ENCODE measurements at places on chromosomes 3 and 15. TPM values are rescaled to one million over a fixed set of nuclear protein-coding genes. Genes with fewer than 3 reads are reported as not detected.

The MLF1 gene
- 26.8 TPM for total RNA-seq

The TLR9 gene
- total RNA-seq: 0.09 TPM

The ERC2 gene
- not detected for total RNA-seq

The GOLGA8A gene
- 7.9 TPM for total RNA-seq

The ITGA11 gene
- 7.0 TPM for total RNA-seq

The UBA5 gene
- total RNA-seq: 31.6 TPM

The CYP8B1 gene
- total RNA-seq: not detected

The ILDR1 gene
- not detected for total RNA-seq

The TMOD3 gene
- 64.9 TPM for total RNA-seq

The GOLGA8S gene
- total RNA-seq: 0.18 TPM

The KNL1 gene
- 6.5 TPM for total RNA-seq

The ACKR4 gene
- total RNA-seq: not detected

The LRRC2 gene
- not detected for total RNA-seq

The RUVBL1 gene
- 103 TPM for total RNA-seq

The EPHA3 gene
- not detected for total RNA-seq

The GSK3B gene
- total RNA-seq: 28.0 TPM

The GOLGA8O gene
- 0.37 TPM for total RNA-seq

The LMOD3 gene
- not detected for total RNA-seq

The ANKRD63 gene
- 0.41 TPM for total RNA-seq

The FOXL2NB gene
- 1.4 TPM for total RNA-seq

The ISLR2 gene
- total RNA-seq: 0.28 TPM

The RAB5A gene
- 34.4 TPM for total RNA-seq

The KLF15 gene
- total RNA-seq: 0.49 TPM

The PRSS50 gene
- not detected for total RNA-seq

The CYP1A2 gene
- total RNA-seq: 0.05 TPM

The DUOXA1 gene
- 0.10 TPM for total RNA-seq

The GPR156 gene
- total RNA-seq: 0.32 TPM

The GABRB3 gene
- 76.9 TPM for total RNA-seq

The VILL gene
- total RNA-seq: 0.30 TPM

The OXSR1 gene
- 38.5 TPM for total RNA-seq

The CLDND1 gene
- total RNA-seq: 61.1 TPM

The CPN2 gene
- total RNA-seq: not detected

The MEGF11 gene
- 0.62 TPM for total RNA-seq

The CHDH gene
- total RNA-seq: 3.3 TPM

The IL17RB gene
- 0.96 TPM for total RNA-seq

The ARL13B gene
- 8.5 TPM for total RNA-seq

The CEMIP gene
- total RNA-seq: 1.4 TPM

The CNTN4 gene
- total RNA-seq: not detected

The FILIP1L gene
- 0.17 TPM for total RNA-seq

The TJP1 gene
- 81.7 TPM for total RNA-seq

The FGF7 gene
- total RNA-seq: not detected

The HRG gene
- not detected for total RNA-seq

The PLAAT1 gene
- total RNA-seq: not detected

The AP3B2 gene
- total RNA-seq: 0.77 TPM

The CELSR3 gene
- 3.1 TPM for total RNA-seq

The ANP32A gene
- 299 TPM for total RNA-seq

The BOC gene
- total RNA-seq: 7.1 TPM

The NTRK3 gene
- 25.4 TPM for total RNA-seq

The CFAP91 gene
- total RNA-seq: 0.34 TPM

The TBCCD1 gene
- 6.9 TPM for total RNA-seq

The CPNE9 gene
- 0.15 TPM for total RNA-seq

The SLC22A14 gene
- not detected for total RNA-seq

The GOLIM4 gene
- 14.0 TPM for total RNA-seq

The TERC gene
- not detected for total RNA-seq

The POLQ gene
- 7.4 TPM for total RNA-seq

The CCDC39 gene
- total RNA-seq: not detected

The CD80 gene
- not detected for total RNA-seq
